ENCODE measurements at places on chromosomes 3 and 15. TPM values are rescaled to one million over a fixed set of nuclear protein-coding genes. Genes with fewer than 3 reads are reported as not detected.
A peak's percentile ranks its signal among the peaks of the same experiment; 100 is the strongest.

DNA sequence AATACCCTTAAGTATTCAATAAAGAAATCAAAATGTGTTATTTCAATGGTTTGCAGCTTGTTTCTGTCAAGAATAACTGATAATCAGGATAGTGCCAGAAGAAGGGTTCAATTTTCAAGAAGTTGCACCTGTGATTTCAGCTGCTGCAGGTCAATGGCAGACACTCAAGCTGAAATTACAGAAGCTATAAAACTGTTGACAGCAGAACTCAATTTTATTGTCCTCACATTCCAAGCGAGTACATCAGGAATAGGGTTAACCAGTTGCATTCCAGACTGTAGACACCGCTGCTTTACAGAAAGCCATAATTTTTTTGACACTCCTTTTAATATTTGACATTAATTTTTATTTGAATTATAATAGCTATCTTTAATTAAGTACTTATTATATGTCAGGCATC, 364.1 kb downstream of the CGGBP1 start:
- no peak for DNase-seq

GRCh38 chr15:63331456-63331855, 50.2 kb downstream of the CA12 start:
- DNase-seq, result no peak

- DNase-seq, result no peak
These were observed 53.5 kb upstream of the SPATA12 start for GRCh38 chr3:57006949-57007419.

DNA sequence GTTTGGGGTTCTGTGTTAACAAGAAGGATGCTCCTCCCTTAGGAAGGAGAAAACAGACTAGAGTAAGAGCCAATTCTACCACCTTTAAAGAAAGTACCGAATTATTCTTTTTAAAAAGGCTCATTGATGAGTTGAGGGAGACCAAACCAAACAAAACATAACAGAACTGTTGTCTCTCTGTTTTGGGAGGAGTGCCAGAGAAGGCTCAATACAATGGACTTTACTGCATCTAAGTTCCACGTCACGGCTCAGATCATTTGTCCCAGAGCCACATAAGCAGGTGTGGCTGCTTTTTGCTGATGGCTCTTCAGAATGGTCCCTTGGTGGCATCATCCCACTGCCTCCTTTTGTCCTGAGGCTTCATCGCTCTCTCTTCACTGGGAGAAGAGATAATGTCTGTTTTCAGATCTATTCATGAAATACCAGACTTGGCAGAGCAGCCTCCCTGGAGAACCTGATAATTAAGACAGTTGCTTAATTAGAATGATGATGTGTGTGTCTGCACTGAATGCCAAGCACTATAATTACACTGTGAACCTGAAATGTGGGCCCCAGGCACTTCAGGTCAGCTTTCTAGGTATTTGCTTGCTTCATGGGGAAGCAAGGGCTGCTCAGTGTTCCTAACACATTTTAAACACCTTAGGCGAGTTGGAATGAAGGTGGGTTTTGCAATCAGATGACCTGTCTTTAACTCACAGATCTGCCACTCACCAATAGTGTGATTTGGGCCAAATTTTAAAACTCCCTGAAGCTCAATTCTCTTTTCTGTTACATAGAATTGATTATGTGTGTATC, 335.2 kb upstream of the MCTP2 start:
- no peak for DNase-seq

- no peak for DNase-seq
These were observed 15.8 kb downstream of the ESYT3 start for GRCh38 chr3:138450181-138450580.

- no peak for DNase-seq
These were observed 45.1 kb downstream of the LRRC28 start for GRCh38 chr15:99296386-99296785.

GRCh38 chr3:186365202-186365974, 3.4 kb upstream of the DGKG start:
- DNase-seq, result no peak

DNA sequence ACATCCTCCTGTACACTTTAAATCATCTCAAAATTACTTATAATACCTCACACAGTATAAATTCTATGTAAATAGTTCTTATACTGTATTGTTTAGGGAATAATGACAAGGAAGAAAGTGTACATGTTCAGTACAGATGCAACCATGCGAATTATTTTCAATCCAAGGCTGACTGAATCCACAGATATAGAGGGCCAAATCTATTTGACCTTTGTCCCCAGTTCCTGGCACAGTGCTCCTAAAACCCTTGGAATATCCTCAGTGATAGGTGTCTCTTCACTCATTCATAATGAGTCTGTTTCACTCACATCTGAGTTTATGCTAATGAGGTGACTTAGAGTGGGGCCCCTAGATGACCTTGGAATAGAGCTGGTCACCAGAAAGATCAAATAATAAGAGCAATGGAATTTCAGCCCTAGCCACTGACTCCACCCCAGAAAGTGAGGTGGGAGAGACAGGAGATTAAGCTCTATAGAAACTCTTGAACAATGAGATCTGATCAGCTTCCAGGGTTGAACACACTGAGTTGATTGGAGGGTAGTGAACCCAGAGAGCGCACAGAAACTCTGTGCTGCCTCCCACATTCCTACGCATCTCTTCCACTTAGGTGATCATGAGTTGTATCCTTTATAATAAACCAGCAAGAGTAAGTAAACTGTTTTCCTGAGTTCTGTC, 65.3 kb downstream of the ADAM10 start:
- DNase-seq, result no peak

- no peak for DNase-seq
These were observed 39.3 kb downstream of the RHCG start for GRCh38 chr15:89457086-89457485.

DNA sequence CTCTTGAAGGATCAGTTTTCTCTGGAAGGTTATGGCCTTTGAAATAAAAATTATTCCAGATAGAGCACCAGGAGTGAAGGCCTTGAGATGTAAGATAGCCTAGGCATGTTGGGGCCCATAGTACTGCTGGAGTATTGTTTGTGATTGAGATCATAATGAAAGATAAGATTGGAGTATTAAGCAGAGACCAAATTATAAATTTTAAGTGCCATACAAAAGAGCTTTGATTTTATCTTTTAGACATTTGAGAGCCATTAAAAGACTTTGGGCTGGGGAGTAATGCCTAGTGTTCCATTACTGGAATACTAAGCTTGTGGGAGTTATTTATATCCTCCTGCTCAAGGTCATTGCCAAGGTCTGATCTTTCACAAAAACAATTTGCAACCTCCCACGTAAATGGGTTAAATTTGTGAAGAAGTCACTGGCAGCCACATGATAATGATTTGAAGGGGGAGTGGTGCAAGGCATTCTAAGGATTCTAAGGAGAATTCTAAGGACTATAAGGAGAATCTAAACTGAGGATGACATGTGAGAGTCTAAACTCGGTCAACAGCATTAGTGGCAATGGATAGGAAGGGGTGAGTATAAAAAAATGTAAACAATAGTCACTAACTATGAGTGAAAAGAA, 12.8 kb downstream of the ELL3 start:
- no peak for DNase-seq

- no peak for DNase-seq
These were observed 75.0 kb downstream of the COL8A1 start for GRCh38 chr3:99713440-99713839.

- no peak for DNase-seq
These were observed 90.9 kb upstream of the ZNF280D start for GRCh38 chr15:56824175-56824574.

- no peak for DNase-seq
These were observed 172.1 kb upstream of the SMAD3 start for GRCh38 chr15:66893294-66893693.

DNA sequence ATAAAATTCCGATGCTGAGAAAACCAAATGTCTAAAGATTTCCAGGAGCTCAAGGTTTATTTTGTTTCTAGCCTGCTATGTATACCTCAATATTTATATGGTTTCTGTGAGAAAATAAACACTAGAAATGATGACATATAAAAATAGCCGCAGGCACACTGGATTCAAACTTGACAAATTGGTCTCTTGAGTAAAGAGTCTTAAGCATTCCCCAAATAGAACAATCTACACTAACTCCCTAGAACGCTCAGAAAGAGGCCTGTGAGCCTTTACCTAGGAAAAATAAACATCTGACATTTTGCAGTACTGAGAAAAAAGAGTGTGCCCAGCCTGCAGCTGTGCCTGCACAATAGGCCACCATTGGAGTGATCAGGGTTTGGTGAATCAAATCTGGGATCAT, 75.2 kb downstream of the NEK10 start:
- peak; percentile 78 for DNase-seq

DNA sequence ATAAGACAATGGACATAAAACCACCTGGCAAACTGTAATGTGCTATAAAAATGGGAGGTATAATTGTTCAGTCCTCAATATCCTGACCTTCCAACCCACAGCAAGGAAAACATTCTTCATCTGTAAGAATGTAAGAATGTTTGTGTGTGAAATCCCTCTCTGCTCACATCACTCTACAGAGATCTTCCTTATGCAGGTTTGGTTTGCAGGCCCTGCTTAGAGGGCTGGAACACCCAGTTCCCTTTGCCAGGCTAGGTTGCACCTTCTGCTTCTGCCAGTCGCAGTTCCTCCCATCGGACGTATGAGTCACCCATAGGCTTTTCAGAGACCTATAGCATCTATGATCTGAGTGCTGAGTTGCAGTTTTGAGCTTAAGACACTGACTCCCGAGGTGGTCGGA, 24.1 kb upstream of the MINAR1 start:
- DNase-seq, result peak; percentile 4

- DNase-seq, result no peak
These were observed 98.5 kb upstream of the C3orf80 start for GRCh38 chr3:160126761-160127160.

- DNase-seq, result no peak
These were observed 59.6 kb upstream of the TSC22D2 start for GRCh38 chr3:150348500-150348899.

DNA sequence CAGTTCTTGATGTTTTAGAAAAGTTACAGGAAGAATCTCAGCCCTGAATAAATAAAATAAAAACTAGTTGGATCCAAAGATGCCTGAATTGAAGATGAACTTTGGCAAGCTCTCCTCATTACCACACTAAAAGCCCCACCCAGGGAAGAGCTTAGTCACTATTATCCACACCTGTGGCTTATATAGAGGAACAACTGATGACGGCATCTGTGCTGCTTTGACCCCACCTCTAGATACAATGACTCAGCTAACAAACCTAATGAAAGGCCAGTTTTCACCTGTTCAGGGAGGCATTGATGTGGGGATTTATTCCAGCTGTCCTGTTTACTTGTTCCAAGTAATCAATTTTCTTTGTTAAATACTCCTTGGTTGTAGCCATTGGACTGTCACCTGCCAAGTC, 604.7 kb upstream of the EPHA6 start:
- DNase-seq, result no peak

DNA sequence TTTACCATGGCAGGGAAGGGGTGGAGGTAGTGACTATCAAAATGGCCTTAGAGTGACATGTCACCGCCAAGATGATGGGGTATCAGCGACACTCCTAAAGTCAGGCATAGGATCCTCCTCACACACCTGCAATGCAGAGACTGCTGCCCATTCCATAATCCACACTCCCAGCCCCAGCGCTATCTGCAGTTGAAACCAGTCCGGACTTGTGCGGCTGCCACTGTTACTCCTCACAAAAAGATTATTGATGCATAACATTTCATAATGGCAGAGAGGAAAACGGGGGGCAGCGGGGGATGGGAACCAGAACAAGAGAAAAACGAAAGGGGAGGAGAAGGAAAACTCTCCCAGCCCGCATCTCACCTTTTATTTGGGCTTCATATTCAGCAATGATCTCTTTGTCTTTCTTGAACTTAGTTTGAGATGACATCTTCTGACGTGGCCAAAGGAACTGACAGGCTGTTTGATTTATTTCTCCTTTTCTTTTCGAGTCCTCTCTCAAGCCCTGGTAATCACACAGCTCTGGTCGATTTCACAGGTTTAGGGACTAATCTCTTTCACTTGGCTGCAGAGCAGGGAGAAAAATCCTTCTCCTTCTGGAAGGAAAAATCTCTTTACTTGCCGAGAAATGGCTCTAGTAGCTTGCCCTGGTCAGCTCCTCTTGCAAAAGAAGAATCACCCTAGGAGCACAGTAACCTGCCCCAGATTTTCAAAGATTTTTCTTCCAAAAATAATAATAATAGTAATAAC, 749 bp downstream of the SRGAP3 start:
- no peak for DNase-seq

- DNase-seq, result no peak
These were observed 558.7 kb upstream of the KCNMB2 start for GRCh38 chr3:177977381-177978158.

- no peak for DNase-seq
These were observed 12.9 kb downstream of the PCYT1A start for GRCh38 chr3:196274585-196274984.

- DNase-seq, result no peak
These were observed 46.1 kb upstream of the ABI3BP start for GRCh38 chr3:101039285-101039684.

DNA sequence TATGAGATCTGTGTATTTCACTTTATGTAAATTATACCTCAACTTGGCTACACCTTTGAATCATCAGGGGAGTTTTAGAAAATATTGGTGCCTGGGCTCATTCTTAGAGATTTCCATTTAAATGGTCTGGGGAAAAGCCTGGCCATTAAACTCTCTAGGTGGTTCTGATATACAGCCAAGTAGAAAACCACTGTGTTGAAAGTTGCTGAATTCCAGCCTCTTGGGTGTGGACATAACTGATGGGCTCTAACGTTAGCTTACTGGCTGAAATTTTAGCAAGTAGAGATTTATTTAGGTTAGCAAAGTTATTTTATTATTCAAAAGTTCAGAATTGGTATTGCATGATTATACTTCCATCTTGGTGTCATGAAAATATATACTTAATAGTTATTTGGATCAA, 84.1 kb downstream of the ATG7 start:
- no peak for DNase-seq

The MYO5C gene
- 0.16 TPM for total RNA-seq

The PRICKLE2 gene
- total RNA-seq, result 18.3 TPM

The FAM227B gene
- total RNA-seq, result 3.3 TPM

The TM6SF1 gene
- 0.38 TPM for total RNA-seq

The CADPS gene
- total RNA-seq, result not detected

The MYZAP gene
- total RNA-seq, result 0.72 TPM

The GHSR gene
- total RNA-seq, result not detected

The LRTM1 gene
- not detected for total RNA-seq

The CKMT1A gene
- not detected for total RNA-seq

The SLC22A14 gene
- total RNA-seq, result not detected

The CIB2 gene
- 3.8 TPM for total RNA-seq

The SLC9A9 gene
- 0.05 TPM for total RNA-seq

Measured in SJSA1 (cell line).